IMR-90 (cell line): ENCODE measurements at places on chromosomes 5 and 9.

DNA sequence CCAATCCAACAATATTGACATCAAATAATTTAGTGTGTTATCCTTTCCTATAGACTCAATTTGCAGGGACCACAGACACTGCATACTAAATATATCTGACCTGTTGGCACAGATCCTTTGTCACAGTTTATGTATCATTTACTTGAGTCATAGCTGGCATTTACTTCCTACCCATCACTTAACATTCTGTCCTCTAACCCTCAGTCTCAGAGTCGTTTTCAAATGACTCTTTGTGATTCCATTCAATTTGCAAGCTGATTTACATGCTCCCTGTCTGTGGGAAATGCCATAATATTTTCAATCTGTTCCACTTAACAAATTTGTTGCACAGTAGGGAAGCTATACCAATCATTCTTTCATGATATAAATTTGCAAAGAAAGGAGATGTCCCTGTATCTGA, 265.7 kb upstream of the EDIL3 start:
- DNase-seq: no peak

- DNase-seq: peak; percentile 47
Measured at GRCh38 chr5:146667633-146668272, 151.8 kb upstream of the GPR151 start.

- no peak for DNase-seq
Measured at GRCh38 chr5:35186749-35187148, 43.5 kb downstream of the PRLR start.

GRCh38 chr9:107007402-107007801, 144.4 kb downstream of the ZNF462 start:
- no peak for DNase-seq

- DNase-seq: no peak
Measured at GRCh38 chr5:26538226-26538625, 500.2 kb downstream of the CDH9 start.

DNA sequence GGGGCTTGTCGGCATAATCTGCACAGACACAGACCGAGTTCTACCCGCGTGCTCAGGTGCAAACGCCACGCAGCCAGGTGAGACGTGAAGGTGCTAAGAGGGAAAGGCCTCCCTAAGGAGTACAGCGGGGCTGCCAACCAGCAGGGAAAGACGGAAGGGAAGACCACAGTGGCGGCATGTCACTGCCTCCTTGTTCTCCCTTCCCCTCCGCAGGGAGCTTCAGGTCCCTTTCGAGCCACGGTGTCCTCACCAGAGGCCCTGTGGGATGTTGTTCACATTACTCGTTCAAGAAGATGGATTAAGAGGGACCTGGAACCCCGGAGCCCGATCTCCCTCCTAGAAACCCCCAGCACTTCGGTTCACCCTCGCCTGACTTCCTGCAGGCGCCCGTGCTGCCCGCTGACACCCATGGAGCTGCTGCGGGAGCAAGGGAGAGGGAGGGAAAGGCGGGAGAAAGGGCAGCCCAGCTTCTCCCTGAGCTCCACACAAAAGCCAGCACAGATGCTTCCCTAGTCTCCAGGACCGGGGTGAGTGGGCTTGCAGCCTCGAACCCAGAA, 686 bp downstream of the BRD9 start:
- DNase-seq: peak; percentile 17

GRCh38 chr5:116178925-116179324, 94.1 kb downstream of the COMMD10 start:
- no peak for DNase-seq

DNA sequence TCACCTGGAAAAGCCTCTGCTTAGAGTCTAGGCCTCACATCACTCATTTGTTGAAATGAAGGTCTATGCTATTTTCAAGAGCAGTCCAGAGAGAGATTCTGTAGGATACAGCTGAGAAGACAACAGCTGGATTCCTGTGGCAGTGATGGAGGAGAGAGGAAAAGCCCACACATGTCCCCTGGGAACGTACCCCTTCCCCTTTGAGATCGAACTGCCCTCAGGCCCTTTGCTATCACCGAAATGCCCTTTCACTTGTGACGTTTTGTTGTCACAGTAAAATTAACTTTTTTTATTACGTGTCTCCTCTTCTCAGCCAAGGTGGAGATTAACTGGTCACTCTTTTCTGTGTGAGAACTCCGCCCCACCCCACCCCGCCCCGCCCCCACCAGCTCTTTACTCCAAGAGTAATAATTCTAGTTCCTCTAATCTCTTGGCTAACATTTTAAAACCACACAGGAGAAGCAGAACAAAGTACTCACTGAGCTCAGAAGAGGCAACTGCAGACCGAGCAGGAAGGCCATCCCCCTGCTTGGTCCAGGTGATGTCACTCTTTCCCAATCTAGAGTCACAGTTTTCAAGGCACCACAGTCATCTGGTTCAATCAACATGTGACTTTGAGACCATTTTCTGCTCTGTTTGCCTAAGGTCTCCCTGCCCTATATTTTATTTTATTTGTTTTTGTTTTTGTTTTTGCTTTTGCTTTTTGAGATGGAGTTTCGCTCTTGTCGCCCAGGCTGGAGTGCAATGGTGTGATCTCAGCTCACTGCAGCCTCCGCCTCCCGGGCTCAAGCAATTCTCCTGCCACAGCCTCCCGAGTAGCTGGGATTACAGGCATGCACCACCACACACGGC, 105.6 kb downstream of the SUSD1 start:
- no peak for DNase-seq

DNA sequence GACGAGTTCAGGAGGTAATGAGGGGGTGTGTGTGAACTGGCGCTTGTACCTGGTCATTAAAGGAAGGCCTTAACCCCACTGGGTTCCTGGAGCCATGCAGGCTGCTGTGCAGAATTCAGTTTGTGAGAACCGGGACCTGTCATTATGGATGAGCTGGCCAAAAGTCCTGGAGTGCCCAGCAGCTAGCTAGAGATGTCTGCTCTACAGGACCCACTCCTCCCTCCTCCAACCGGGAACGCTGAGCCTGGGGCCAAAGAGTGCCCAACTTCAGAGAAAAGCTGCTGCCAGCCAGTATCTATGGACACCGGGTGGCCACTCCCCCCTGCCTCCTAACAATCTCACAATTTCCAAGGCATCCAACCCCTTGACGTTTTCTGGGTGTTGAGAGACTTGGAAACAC, 1.2 kb downstream of the ENTREP1 start:
- no peak for DNase-seq

- peak; percentile 96 for DNase-seq
Measured at GRCh38 chr5:127785098-127785927, 82.1 kb downstream of the CCDC192 start.

DNA sequence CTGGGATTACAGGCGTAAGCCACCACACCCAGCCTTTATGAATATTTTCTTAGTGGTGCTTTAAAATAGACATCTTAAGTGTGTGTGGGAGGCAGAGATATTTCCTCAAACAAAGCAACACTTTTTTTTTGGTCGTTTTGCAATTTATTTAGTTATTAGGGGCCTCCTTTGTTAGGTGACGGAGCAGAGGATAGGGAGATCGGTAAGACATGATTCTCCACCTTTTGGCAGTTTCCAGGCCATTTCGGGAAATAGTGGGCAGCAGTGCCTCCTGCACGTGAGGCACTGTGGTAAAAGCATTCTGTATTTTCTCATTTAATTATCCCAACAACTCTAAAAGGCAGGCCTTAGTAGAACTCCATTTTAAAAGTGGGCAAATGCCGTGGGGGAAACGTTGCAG, 1.9 kb downstream of the OCLN start:
- no peak for DNase-seq

GRCh38 chr9:13665418-13666066, 386.1 kb upstream of the MPDZ start:
- peak; percentile 24 for DNase-seq

DNA sequence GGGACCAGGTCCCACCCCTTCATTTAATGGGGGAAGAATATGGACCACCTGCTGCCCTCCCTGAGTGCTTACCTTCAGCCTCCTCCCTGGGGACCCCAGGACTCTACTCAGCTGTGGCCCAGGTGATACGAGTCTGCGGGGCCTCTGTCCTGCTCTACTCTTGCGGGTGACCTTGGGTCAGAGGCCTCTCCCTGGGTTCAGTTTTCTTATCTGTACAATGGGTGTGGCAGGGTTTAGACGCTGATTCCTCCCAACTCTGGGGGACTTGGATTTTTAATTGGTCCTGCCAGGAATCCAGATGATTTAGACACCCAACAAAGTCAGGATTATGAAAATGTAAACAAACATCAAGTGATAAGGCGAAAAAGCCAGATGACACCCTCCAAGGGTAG, 25.0 kb downstream of the FAM163B start:
- DNase-seq: no peak

DNA sequence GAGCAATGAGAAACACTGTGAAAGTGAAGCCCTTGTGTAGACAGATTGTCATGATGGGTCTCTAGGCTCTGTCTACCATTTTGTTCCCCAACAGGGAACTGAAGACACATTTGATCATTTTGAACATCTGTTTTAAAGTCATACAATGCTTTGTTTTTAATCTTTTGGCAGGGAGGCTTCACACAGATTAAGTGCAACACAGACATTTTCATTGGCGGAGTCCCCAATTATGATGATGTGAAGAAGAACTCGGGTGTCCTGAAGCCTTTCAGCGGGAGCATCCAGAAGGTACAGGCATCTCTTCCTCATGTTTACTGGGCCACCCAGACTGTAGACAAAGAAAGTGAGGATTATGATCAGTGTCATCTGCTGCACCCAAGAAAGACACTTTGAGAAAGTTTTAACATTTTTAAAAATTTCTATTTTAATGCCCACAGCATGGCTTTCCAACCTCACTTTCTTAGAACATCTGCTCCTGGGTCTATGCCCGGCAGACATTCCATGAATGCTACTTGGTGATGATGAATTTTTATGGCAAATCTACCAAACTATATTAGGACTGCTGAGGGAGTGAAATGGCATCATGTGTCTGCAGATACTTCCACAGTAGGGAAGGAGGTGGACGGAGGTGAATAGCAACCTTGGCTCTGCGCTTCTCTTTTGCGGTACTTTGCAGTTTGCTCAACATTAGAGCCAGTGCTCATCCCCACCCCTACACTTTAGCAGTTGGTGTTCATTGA, 121.3 kb downstream of the LIFR start:
- DNase-seq: peak; percentile 48

GRCh38 chr5:130045334-130045733, 141.1 kb downstream of the CHSY3 start:
- no peak for DNase-seq

- DNase-seq: no peak
Measured at GRCh38 chr5:72180925-72181324, 73.7 kb downstream of the MAP1B start.

GRCh38 chr9:20640331-20641187, 18.3 kb upstream of the MLLT3 start:
- peak; percentile 25 for DNase-seq

GRCh38 chr9:100428871-100429654, 2.1 kb downstream of the MSANTD3 start:
- DNase-seq: peak; percentile 100

GRCh38 chr5:154341620-154342019, 104.2 kb upstream of the SAP30L start:
- no peak for DNase-seq

DNA sequence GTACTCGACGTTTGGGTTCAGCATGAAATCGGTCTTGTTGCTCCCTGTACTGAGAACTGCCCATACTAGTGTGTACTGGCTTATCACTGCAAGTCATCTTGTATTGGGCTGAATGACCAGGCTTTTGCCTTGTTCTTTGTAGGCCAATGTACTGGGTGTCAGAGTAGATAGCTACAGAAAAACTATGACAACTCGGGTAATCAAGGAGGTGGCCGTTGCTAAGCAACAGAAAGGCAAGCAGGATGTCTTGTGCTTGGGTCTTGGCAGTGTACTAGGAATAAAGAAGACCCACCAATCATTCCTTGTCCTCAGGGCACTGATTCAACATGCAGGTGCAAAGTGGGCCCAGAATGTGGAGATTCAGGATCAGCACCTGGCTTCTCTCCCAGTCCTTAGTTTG, 11.9 kb upstream of the SHISAL2B start:
- DNase-seq: no peak

GRCh38 chr5:73437101-73437776, 11.3 kb downstream of the FOXD1 start:
- DNase-seq: peak; percentile 67

GRCh38 chr9:91790917-91791316, 159.1 kb downstream of the ROR2 start:
- peak; percentile 89 for DNase-seq

DNA sequence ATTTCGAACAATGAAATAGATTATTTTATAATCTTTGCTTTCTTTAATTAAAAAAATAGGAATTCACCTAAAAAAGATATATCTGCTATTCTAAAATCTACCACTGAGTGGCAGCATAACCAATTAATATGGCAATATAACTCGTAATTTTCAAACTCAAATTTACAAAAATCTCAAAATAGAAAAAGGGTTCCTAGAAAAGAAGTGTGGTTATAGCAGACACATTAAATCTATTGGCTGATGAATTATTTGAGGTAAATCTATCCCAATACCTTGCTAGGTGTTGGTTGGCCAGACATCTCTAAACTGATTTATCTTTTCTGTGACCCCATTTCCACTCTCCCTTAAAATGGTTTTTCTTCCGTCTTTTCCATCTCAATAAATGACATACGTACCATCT, 30.2 kb upstream of the NRG2 start:
- peak; percentile 17 for DNase-seq

DNA sequence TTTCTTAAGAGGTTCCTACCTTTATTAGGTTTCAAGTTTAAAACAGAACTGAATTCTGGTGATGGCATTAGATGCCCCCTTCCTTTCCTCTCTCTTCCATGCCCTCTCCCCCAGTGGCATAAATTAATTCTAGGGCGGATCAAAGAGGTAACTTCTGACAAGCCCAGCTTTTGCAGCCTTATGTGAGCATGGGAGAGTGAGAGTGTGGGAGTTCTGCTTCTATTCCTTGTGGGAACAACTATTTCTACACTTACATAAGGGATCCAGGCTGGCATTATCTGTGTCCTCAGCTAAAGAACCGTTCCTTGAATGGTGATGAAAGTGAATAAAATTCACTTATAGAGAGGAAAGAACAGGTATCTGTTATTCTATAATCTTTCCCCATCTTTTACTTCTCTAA, 437.6 kb downstream of the KIF4B start:
- DNase-seq: no peak

DNA sequence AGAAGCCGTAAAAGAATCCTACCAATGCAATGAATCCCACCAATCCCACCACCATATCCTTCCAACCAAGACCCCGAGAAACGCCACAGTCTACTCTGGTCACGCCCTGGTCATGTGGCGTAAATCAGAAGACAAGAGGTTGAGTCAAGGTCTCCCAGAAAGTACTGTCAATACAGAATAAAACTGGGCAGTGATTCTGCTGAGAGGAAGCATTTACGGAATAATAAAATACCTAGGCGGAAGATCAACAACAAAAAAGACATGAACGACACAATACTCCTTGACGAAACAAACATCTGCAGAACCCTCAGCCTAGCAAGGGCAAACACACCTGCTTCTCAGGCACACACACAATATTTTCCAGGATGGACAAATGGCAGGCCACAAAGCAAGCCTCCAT, 62.8 kb downstream of the GOLM1 start:
- DNase-seq: no peak

DNA sequence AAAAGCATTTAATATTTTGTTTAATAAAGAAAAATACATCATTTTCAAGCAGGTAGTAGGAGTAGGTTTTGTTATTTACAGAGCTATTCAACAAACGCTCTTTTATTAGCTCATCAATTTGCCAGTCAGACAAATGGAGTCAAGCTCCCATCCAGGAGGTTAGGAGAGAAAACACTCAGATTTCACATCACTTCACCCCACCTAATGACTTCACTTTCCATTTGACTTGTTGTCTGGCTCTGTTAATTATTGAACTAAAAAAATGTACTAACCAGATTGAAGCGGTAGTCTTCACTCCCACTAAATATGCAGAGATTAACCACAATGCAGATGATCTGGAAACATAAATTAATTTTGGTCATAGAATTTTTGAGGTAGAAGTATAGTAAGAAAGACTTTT, 193.6 kb upstream of the VCAN start:
- DNase-seq: no peak
